T follicular helper cell (primary cell): ENCODE measurements at places on chromosomes 16 and 17.

DNA sequence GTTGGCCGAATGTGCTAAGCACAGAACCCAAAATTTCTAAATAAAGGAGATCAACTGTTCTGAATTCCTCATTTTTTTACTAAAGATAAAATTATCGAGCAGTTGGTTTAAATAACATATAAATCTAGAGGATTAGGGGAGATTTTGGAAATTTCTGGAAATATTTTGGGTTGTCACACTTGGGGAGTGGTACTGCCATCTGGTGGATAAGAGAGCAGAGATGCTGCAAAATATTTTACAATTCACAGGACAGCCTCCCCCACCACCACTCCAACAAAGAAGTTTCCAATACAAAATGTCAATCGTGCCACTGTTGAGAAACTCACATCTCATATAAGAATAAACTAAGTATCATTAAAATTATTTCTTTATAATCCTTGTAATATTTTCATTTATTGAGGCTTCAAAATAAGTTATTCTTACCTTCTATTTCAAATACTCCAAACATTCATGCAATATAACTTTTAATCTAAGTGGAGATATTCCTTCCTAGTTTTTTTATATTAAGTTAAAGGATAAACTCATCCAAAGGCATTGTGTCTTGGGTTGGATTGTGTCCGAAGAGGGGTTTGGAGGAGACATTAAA lies 17.0 kb upstream of the ABCA8 start:
- DNase-seq, result no peak

DNA sequence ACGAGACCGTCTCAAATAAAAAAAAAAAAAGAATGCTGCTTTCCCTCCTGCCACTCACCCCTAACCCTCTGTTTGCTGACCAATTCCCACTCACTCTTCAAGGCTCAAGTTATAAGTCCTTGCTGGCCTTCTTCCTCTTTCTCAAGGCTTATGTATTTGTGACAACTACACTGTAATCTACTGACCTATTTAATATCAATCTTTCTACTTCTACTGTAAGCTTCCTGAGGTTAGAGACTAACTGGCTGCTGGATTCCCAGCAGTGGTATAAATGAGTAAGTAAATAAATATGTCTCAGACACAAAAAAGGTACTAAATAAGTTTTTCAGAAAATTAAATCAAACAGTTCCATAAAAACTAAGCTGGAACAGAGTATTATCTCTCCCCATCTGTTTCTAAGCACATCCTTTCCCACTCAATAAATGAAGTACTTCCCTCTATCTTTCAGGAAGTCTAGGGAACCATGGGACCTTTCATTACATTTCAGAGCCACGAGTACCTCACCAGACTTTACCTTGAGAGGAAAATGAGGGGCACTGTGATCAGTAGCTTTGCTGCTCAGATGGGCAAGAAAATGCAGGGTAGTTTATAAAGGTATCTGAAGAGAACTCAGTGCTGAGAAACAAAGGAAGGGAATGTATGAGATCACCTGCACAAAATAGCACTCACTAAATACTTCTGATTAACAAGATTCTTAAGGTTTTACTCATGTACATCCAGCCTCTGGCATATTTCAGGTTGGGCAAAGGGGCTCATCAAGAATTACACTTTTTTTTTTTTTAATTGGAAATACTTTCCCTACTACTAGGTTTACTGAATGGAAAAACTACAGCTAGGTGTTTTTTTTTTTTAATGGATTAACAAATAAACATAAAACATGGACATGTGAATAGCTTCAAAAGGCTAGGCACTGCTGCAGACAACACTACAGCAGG lies 10.8 kb downstream of the SSH2 start:
- DNase-seq, result no peak

- no peak for DNase-seq
Observed at GRCh38 chr16:85479972-85480726, 133.0 kb upstream of the GSE1 start.

GRCh38 chr16:48350736-48351135 lies 34.5 kb downstream of the SIAH1 start:
- no peak for DNase-seq
